ENCODE measurements at places on chromosomes 5 and 9.

GRCh38 chr5:81121836-81122630 lies 111.1 kb upstream of the CKMT2 start:
- DNase-seq, result no peak

DNA sequence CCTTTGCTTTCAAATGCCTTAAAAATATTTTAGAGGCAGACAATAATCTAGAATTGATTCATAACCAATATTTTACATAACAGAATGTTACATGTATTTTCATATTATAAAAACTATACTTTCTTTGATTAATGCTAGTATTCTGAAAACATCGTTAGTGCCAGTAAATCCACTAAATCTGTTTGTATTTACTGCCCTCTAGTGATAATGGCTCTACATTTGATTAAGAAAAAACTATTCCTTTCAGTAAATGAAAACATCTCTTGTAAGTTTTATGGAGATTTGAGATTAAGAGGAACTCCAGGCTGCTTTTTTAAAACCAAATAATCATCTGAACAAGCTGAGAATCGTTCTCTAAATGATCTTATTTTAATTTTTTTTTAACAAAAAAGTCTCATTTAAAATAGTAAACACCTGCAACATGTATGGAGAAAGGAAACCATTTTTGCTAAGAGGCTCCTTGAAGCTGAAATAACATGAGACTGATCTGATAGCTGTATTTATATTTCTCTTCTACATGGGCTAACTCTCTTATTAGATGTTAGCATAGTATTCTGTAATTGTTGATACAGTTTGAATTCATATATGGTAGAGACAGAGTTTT lies 424.7 kb downstream of the RAB3C start:
- DNase-seq, result no peak

GRCh38 chr9:12774861-12775678 lies at the start of gene LURAP1L:
Gene LURAP1L (plus strand): TSS chr9:12775020. CDS start chr9:12775716, 696 bp downstream.
- DNase-seq, result peak; percentile 43

- no peak for DNase-seq
Measured at GRCh38 chr5:80037366-80037765, 2.2 kb downstream of the THBS4 start.

DNA sequence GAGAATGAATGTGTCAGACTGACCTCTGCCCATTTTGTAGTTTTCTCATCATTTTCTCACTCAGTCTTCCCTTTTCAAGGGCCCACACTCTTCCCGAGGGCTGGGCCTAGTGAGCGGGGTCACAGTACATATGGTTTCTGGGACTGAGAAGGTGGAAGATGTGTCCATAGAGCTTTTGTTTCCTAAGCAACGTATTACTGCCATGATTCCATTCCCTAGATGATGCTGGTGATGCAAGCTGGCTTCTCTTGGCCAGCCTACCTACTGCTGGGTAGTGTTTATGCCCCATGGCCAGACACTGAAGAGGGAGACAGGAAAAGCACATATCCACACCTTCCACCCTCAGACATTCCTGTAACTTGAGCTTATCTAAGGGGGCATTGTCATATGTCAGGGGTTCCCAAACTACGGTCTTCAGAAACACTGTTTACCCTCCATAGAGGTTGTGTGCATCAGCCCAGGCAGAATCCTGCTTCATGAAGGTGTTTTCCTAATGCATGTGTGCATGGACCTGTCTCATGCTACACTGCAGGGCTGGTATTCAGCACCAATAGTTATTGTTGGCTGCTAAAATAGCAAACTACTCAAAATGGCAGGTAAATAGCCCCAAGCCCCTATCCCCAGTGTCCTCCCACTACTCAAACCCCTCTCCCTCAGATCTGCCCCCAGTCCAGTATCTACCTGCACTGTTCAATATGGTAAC lies 9.5 kb downstream of the IRF1 start:
- DNase-seq, result no peak

DNA sequence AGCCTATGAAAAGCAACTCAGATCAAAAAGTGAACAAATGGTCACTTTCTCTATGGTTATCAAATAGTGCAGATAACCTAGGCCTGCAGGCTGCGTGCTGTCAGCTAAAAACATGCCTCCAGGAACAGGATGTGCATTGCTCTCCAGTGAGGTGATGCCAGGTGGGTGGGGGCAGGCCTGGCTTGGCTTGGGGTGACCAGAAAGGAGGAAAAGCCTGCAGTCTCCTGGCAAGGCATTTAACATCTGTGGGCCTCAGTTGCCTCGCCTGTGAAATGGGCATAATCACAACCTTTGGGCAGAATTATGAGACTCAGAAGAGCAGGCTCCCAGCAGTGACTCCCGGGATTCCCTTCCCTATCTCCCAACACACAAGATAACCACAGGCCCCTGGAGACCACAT lies 135.9 kb downstream of the COL23A1 start:
- DNase-seq, result no peak

DNA sequence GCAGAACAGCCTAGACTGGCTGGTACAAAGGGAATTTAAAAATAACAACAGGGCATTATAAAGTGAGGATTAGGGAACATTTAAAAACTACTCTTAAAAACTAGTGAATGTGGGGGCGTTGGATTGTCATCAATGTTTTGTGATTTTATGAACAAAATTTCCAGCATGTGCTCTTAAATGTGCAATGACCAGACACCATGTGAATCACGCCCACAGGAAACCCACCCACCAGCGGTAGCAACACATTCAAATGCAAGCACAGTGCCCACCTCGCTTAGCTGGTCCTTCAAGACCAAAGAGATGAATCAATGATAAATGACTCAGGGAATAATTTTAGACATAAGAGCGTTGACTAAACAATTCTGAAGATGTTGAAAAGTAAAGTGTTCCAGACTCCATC lies 40.9 kb downstream of the S1PR3 start:
- DNase-seq, result no peak

GRCh38 chr5:54630738-54631359 lies 113.3 kb downstream of the SNX18 start:
- DNase-seq, result no peak

DNA sequence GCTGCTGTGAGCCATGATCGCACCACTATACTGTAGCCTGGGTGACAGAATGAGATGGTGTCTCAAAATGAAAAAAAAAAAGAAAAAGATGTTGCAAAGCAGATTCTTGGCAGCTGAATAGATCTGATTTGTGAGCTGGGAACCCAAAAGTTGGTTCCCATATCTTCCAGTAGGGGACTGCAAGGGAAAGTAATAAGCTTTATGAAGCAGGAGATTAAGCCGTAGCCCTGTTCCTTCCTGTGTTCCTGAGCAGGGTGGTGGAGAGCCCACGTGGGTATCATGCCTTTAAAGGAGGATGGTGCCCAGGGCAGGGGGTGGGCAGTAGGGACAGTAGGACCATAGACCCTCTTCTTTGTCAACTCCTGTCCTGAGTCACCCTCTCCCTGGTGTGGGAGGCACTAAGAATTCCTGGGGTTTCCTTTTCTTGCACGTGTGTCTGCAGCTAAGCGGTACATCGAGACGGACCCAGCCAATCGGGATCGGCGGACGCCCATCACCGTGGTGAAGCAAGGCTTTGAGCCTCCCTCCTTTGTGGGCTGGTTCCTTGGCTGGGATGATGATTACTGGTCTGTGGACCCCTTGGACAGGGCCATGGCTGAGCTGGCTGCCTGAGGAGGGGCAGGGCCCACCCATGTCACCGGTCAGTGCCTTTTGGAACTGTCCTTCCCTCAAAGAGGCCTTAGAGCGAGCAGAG lies 37.9 kb downstream of the STOM start:
- no peak for DNase-seq

DNA sequence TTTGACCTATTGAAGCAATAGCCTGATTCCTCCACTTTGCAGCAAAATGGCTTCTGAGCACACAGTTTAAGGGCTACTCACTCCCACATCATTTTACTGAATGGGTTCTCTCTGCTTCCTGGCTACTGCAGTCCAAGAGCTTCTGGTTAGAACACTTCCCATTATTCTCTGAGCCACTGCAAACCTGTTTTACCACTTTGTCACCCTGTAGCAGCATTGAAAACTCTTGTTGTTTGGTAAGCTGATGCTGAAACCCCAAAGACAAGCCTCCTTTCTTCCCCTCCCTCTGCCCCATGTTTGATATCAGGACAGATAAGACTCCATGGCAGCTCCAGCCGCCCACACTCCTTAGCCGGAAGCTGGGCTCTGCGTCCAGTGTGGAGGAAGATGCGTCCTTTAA lies 84.4 kb upstream of the RARS1 start:
- DNase-seq, result no peak

DNA sequence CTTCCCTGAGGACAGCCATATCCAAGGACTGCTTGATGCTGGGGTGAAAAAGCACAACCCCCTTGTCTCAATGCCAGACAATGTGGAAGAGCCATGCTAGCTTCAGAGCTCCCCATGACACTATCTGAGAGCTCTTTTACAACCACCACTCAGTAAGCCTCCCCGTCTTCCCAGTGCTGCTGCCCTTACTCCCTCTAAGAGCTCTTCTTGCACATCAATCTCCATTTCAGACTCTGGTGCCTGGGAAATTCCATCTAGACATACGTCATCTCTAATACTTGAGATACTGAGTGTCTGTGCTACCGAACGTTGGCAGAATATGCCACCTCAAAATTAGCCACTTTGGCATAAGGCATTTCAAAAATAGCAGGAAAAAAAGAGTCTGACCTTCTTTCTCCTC lies 94.5 kb downstream of the EDIL3 start:
- DNase-seq, result no peak

DNA sequence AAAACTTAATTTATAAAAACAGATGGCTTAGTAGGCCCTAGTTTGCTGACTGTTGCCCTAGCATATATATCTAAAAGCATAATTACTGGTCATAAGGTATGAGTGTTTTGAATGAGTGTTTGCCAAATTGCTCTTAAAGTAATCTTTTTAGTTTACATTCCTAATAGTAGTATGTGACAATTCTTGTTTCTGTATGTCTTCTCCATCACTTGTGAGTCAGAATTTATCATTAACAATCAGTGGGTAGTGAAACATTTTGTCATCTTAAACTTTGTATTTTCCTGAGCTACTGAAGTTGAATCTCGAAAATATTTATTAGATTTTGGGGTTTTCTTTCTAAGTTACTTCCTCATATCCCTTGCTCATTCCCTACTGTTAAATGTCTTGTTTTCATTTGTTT lies 49.6 kb downstream of the APC start:
- DNase-seq, result no peak

- DNase-seq, result no peak
Measured at GRCh38 chr5:50606179-50606578, 60.3 kb upstream of the PARP8 start.

DNA sequence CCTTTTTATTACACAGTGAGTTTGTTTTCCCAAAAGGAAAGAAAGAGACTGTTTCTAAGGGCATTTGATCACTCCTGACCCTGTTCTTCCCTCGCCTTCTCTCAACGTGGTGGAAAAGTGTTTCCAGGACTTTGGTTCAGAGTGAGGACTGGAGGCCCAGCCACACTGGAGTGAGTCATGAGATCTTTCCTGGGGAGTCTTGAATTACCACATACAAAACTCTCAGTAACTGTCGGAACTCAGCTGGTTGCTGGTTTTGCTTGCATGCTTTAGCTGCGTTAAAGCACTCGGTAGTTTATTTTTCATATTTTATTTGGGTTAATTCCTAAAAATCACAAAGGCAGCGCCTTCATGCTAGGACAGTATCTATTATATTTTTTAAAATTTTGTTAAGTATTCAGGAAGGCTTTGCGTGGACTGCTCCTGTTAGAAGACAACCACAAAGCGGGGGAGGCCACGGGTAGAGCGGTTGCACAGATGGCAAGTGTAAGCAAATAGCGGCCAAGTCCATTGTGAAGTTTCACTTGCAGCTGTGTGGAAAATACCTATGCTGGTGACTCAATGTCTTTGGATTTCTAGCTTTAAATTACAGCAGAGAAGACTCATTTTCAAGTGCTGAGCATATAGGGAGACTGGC lies 77.7 kb downstream of the ARSB start:
- DNase-seq, result no peak

GRCh38 chr5:146890731-146891440 lies 12.3 kb upstream of the PPP2R2B start:
- no peak for DNase-seq

DNA sequence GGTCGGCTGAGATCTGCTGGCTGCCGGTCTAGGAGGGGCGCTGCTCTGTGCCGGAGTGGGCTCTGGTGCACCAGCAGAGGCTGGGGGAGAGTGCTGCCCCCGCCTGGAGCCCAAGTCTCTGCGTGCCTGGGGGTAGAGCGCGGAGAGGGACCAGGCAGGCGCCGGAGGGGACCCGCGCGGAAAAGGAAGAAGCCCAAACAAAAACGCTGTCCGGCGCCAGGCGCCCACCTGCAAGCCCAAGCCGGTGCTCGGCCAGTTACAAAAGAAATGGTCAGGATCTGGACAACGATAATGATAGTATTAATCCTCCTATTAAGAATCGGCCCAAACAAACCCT lies 571 bp upstream of the S1PR3 start:
- DNase-seq, result no peak

GRCh38 chr9:24765025-24765756 lies 219.5 kb upstream of the IZUMO3 start:
- DNase-seq, result no peak
